ENCODE measurements at places on chromosomes 6 and 20. TPM values are rescaled to one million over a fixed set of nuclear protein-coding genes. Genes with fewer than 3 reads are reported as not detected.
A peak's percentile ranks its signal among the peaks of the same experiment; 100 is the strongest.

The CCN5 gene
- total RNA-seq = 64.2 TPM

The LY6G6F gene
- total RNA-seq = not detected

DNA sequence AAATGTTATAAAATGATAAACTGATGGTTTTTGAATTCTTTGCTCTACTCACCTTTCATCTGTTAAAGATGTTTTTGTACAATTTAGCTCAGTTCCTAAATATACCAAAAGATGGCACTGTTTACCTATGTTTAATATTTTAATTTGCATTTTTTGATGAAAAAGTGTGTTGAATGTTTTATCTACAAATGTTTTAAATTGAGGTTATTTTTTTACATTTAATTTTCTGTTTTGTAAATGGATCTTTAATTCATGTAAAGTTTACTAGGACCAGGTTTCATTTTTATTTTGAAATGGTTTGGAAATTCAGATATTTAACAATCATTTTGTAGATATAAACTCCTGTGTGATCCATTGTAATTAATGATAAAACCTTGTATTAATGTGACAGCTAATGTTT is 30.0 kb downstream of the CDKAL1 start:
- DNase-seq = no peak
- no peaks in the 10 kb centered on the region for H3K27me3 ChIP-seq
- H3K36me3 ChIP-seq = no peaks in the 10 kb centered on the region
- no peaks in the 10 kb centered on the region for H3K4me1 ChIP-seq

GRCh38 chr6:159594750-159595117 is 98.3 kb downstream of the SOD2 start:
- no peak overlapping the region for H3K4me3 ChIP-seq
- H3K4me1 ChIP-seq = no peaks in the 10 kb centered on the region
- H3K27me3 ChIP-seq = no peaks in the 10 kb centered on the region
- no peak overlapping the region for H3K27ac ChIP-seq
- DNase-seq = no peak
- no peaks in the 10 kb centered on the region for H3K36me3 ChIP-seq

DNA sequence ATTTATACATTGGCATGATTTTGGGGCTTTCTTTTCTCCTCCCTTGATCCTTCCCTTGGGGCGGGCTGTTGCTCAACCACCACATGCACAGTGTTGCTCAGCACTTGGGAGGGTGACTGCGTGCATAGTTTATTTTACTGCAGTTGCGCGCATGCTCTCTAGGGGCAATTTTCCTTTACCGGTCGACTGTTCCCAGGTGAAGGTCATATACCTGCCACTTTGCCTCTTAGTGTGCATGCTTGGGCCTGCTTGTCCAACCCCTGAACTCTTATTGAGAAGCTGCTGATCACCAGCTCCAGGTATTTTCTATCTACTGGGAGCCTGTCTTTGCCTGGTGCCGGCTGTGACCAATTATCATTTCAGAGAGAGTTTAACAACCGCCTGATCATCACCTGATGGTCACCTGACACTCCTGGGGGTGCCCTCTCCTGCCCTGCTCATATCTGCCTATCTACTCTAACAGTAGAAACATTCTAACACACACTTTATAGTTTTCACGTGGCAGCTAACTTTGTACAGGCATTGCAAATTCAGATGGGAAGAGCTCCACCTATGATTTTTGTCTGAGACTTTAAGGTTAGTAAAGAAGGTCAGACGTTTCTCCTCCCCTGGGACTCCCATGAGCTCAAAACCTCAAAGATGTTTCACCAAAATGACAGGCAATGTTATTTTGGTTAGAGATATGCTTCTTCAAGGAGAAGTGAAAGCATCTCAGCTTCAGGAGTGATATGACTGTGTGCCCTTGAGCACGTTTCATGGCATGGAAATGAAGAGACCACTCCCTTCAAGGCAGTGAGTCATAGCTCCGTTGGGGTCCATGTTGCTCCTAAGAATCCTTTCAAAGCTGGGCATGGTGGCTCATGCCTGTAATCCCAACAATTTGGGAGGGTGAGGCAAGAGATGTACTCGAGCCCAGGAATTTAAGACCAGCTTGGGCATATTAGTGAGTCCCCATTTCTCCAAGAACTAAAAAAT is 227.5 kb upstream of the MYLIP start:
- no peaks in the 10 kb centered on the region for H3K27me3 ChIP-seq
- no peak for DNase-seq
- no peak overlapping the region for H3K27ac ChIP-seq
- H3K36me3 ChIP-seq = no peaks in the 10 kb centered on the region

- H3K36me3 ChIP-seq = no peaks in the 10 kb centered on the region
- no peak overlapping the region for H3K4me3 ChIP-seq
- H3K27ac ChIP-seq = no peak overlapping the region
- peaks cover 12% of the 10 kb centered on the region for H3K4me1 ChIP-seq
- peak; percentile 71 for DNase-seq
- peaks cover 9% of the 10 kb centered on the region for H3K27me3 ChIP-seq
Measured at GRCh38 chr6:32883789-32884188, 29.8 kb downstream of the PSMB9 start.

DNA sequence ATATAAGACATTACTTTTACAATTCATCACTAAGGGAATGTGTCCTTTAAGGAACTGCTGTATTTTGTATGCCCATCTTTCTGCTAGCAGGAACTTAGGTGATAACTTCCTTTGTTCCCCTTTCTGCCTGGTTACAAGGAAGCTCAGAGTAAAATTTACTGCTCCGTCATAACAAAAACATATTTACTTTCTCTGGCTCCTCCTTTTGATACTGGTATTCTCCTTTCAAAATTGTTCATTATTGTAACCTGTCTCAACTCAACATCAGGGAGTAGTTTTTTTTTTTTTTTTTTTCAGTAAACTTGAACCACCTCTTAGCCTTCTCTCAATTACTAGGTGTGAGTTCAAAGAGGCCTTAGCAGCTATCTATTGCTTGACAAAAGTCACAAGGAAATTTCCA is 37.1 kb downstream of the RIPOR2 start:
- H3K4me3 ChIP-seq = no peak overlapping the region
- H3K4me1 ChIP-seq = peaks cover 13% of the 10 kb centered on the region
- no peaks in the 10 kb centered on the region for H3K27me3 ChIP-seq
- no peaks in the 10 kb centered on the region for H3K36me3 ChIP-seq
